ENCODE measurements at places on chromosomes 12 and 14. TPM values are rescaled to one million over a fixed set of nuclear protein-coding genes. Genes with fewer than 3 reads are reported as not detected.

DNA sequence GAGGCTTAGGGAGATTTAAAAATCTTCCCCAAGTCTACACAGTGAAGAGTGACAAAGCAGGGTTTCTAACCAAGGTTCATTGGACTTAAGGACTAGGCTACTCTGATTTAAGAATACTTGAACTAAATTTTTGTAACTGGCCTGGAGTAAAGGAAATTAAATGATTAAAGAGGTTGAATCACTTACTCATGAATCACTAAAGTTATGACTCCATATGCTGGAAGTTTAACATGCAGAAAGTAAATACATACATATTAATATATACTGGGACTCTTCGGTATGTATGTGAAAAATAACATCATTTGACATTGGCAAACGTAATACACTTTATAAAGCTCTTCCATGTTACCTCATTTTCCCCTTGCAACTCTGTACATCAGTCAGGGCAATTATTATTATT, 322.9 kb downstream of the KCNH5 start:
- DNase-seq, result no peak

DNA sequence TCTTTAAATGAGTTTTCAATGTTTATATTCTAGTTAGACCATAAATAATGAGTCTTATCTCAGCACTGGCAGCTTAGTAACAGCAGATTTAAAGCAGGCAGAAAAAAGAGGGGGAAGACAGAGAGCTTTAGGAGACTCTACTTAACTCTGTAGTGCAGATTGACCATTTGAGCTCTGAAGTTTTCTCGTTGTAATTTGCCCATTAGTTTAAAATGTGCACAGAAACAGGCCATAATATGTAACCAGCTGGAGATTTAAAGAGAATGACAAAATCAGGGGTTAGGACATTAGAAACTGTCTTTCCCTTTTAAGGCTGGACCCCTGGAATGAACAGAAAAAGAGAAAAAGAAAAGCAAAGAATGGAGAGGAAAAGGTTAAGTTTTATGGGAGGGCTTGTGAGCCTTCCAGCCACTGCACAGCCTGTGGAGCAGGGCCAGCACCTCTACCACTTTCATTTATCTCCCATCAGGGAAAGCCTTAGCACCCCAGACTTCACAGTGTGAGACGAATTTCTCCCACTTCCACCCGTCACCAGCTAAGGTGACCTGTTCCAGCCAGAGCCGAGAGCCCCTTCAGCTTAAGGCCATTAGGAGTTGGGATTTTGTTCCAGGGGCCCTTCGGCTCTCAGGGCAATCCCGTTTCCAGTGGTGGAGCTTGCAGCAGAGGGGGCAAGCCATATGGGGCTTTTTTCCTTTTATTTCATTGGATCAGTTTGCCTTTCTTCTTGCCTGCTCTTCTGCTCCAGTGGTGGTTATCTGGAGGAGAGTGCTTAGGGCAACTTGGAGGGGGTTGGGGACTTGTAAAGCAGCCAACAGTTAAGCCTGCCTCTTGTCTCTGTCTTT, 8.0 kb downstream of the IL22 start:
- DNase-seq, result peak; percentile 59

DNA sequence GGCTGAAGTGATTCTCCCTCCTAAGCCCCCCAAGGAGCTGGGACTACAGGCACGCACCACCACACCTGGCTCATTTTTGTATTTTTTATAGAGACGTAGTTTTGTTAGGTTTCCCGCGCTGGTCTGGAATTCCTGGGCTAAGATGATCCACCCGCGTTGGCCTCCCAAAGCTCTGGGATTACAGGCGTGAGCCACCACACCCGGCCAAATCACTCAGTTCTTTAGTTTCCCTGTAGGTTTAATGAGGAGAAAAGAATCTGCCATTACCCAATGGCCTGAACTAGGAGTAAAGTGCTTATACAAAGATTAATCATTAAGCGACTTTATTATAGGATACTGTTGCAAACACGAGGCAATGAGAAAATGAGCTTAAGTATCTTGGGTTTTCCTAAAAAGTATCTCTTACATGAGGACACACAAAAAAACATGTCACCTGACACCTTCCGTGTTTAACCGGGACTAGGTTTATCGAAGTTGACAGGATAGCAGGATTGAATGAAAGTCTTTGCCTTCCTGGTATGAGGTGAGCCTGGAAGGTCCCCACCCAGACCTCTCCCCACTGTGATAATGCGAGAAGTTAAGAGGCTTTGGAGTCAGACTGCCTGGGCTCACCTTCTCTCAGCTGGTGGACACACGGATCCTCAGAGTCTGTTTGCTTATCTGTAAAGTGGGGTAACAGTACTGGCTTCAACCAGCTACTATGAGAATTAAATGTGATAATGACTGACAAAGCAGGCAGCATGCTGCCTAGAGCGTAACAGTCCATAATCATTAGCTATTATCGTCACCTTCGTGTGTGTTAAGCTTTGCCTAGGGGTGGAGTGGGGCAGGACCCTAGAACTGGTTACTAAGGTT, 133.5 kb upstream of the KRAS start:
- no peak for DNase-seq

DNA sequence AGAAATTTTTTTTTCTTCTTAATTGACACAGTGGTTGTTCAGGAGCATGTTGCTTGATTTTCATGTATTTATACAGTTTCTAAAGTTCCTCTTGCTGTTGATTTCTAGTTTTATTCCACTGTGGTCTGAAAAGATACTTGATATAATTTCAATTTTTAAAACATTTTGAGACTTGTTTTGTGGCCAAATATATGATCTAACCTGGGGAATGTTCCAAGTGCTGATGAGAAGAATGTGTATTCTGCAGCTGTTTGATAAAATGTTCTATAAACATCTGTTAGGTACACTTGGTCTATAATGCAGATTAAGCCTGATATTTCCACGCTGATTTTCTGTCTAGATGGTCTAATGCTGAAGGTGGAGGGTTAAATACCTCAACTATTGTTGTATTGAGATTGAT, 151.4 kb upstream of the IFNG-AS1 start:
- no peak for DNase-seq

DNA sequence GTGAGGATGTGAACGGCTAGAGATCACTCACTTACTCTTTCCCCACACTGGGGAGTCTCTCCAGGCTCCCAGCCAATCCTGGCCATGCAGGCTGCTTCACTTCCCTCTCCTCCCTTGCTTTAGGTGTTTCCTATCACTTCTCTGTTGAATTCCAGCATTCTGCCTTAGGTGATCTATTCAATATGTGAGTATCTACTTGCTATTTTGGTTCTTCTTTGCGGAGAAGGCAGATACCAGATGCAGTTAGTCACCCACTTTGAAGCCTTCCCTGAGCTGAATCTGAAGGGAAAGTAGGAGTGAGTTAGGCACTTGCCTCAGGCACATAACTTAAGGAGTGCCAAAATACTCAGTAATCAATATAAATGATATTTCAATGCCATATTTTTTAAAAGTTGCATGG, 36.0 kb upstream of the FAR2 start:
- no peak for DNase-seq

Gene IFNG-AS1
- total RNA-seq, result not detected

DNA sequence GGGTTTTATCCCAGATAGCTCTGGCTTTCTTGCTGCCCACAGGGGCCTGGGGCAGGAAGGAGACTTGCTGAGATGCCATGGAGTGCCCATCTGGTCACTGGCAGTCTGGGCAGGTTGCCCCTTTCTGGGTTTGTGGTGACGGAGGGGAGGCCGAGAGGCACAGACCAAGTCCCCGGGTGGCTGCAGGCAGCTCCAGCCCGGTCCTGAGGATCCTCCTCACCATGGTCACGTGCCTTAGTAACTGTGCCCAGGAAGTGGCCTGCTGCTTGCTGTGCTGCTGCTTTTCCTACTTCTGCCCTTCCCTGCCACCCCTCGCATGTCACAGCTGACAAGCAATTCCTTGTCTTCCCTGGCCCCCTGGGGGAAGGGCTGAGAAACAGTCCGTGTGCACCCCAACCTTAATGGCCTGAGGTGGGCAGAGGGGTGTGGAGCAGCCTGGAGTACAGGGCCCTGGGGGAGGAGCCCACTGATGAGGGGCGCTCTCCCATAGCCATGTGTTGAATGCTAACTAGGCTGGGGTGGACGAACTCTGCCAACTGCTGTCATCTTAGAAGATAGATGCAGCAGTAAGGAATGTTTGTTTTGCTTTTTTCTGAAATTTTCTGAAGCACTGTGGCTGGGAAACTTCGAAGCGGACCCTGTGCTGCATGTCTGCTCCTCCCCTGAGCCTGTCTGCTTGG, 54.9 kb upstream of the SRSF5 start:
- DNase-seq, result no peak

Gene TAS2R31
- total RNA-seq, result 2.7 TPM

DNA sequence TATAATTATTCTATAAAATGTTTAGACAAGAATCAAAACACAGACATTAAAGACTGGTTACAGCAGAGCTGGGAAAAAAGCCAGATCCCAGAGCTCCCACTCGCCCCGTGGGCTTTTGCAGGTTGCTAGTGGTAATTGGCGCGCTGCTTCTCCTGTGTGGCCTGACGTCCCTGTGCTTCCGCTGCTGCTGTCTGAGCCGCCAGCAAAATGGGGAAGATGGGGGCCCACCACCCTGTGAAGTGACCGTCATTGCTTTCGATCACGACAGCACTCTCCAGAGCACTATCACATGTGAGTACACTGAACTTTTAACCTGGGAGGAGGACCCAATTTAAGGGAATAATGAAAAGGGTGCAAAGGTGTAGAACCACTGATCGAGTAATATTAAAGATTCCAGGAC, 7.5 kb downstream of the TMEM52B start:
- DNase-seq, result no peak

Gene ZDHHC22
- 13.4 TPM for total RNA-seq

Gene IL31
- total RNA-seq, result not detected

- no peak for DNase-seq
Observed at GRCh38 chr12:46627686-46628085, 198.1 kb downstream of the SLC38A4 start.

GRCh38 chr14:103377522-103378037, 7.6 kb upstream of the MARK3 start:
- no peak for DNase-seq
